ENCODE measurements at places on chromosomes 16 and 17.

DNA sequence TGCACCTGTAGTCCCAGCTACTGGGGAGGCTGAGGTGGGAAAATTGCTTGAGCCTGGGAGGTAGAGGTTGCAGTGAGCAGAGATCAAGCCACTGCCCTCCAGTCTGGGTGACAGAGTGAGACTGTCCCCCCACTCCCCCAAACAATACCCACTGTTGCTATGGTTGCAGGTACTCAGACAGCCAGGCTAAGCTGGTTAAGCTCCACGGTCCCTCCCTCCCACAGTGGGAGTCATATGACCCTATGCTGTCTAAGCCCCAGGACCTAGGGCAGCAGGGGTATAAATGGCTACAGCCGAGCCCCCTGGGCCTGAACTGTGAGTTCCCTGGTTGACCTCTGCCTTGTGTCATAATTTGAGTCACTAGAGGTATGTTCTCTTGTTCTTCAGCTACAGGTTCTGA, 15.9 kb upstream of the RPRML start:
- no peaks in the 10 kb centered on the region for H3K36me3 ChIP-seq
- no peak overlapping the region for H3K27ac ChIP-seq
- H3K4me3 ChIP-seq = no peak overlapping the region
- H3K4me1 ChIP-seq = no peaks in the 10 kb centered on the region
- H3K27me3 ChIP-seq = no peaks in the 10 kb centered on the region

- no peak for DNase-seq
- H3K36me3 ChIP-seq = peaks cover 6% of the 10 kb centered on the region
- no peak overlapping the region for H3K4me3 ChIP-seq
- H3K4me1 ChIP-seq = 0 out of 2 replicates have a peak, but pooled peaks cover 1% of the 10 kb centered on the region
- H3K27me3 ChIP-seq = no peaks in the 10 kb centered on the region
Measured at GRCh38 chr16:84048871-84049270, 6.3 kb upstream of the SLC38A8 start.

- H3K4me3 ChIP-seq = no peak overlapping the region
- H3K27ac ChIP-seq = no peak overlapping the region
- no peak for DNase-seq
Measured at GRCh38 chr17:76973040-76973439, 104.8 kb downstream of the MGAT5B start.

DNA sequence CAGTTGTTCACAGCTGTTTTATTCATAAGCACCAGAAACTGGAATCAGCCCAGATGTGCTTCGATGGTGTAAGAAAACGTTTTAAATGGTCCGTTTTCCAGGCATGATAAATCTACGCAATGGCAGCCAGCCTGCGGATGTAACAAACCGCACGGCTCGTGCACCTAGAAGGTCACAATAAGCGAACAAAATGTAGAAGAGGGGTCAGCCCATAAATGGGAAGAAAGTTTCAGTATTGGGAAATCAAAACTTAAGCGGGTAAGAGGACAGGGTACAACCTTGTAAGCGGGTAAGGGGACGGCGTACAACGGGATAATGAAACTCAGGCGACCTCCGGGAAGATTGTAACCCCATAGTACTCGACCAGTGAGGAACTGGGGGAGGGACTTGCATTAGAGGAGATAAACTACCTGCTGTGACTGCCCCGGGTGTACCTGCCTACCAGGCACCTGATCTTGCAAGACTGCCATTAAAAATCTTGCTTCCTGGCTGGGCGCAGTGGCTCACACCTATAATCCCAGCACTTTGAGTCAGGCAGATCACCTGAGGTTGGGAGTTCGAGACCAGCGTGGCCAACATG, 66.6 kb downstream of the ANKRD11 start:
- no peak overlapping the region for H3K27ac ChIP-seq
- H3K27me3 ChIP-seq = no peaks in the 10 kb centered on the region
- no peaks in the 10 kb centered on the region for H3K36me3 ChIP-seq
- H3K4me3 ChIP-seq = no peak overlapping the region

- no peaks in the 10 kb centered on the region for H3K4me1 ChIP-seq
- H3K36me3 ChIP-seq = no peaks in the 10 kb centered on the region
- no peak within 1 kb of the TSS for H3K4me3 ChIP-seq
- no peak within 1 kb of the TSS for H3K27ac ChIP-seq
- no peak for DNase-seq
- H3K27me3 ChIP-seq = peaks cover 3% of the 10 kb centered on the region
Measured at GRCh38 chr17:4786106-4786511, at the start of gene VMO1. Gene VMO1, minus strand, starts transcription at chr17:4786364. Its CDS starts 12 bp downstream, at chr17:4786352.

DNA sequence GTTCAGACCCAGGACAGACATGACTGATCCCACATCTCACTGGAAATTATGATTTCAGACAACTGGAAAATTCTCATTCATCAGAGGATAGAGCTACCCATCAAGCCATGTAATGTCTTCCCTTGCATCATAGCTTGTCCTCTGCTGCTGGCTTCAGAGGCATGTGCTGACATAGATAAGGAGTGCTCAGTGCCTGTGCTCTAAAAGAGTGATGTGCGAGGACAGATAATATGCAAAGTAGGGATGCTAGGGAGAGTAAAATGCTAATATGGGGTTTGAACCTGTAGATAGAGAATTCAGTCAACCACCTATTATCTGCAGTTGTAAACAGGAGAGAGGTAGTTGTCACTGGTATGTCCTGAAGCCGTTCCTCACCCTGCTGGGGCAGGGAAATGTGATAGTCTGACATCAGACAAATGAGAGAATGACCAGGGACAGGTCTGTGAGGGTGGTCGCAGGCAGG, 349.7 kb upstream of the CCL2 start:
- DNase-seq = no peak
- no peak overlapping the region for H3K27ac ChIP-seq
- H3K36me3 ChIP-seq = no peaks in the 10 kb centered on the region
- H3K27me3 ChIP-seq = no peaks in the 10 kb centered on the region
- no peaks in the 10 kb centered on the region for H3K4me1 ChIP-seq

DNA sequence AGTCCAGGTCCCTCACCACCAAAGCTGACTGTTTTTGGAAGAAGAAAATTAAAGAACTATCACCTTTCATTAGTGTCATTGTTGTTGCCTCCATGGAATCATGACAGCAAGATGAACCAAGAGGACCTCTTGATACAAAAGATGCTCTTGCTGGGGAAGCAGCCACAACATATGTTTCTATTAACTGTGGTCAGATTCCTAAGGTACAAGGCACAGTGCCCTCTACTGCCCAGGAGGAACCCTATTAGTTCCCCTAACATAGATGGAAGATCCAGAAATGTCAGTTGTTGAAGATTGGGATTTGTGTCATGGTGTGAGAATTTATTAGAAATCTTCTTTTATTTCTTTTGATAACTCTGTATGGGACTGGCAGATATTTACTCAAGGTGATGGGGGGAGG, 188.2 kb upstream of the ANKFN1 start:
- no peaks in the 10 kb centered on the region for H3K27me3 ChIP-seq
- no peak overlapping the region for H3K4me3 ChIP-seq
- H3K4me1 ChIP-seq = no peaks in the 10 kb centered on the region
- no peak overlapping the region for H3K27ac ChIP-seq

DNA sequence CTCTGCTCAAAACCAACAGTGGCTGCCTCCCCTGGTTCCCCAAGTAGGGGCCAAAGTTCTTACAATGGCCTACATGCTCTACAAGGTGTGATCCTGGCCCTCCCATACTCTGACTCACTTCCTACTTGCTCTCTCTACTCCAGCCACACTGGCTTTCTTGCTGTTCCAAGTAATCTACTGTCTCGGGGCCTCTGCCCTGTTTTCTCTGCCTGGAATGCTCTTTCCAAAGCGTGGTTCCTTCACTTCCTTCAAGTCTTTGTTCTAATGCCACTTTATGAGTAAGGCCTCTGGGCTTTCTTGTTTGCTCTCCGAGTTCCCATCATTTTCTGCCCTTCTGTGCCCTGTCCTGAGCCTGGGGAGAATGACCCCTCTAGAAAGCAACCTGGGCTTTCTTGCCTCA, 4.1 kb upstream of the CDH3 start:
- H3K27me3 ChIP-seq = no peaks in the 10 kb centered on the region
- no peak overlapping the region for H3K27ac ChIP-seq
- H3K4me1 ChIP-seq = peaks cover 10% of the 10 kb centered on the region
- no peak for DNase-seq

DNA sequence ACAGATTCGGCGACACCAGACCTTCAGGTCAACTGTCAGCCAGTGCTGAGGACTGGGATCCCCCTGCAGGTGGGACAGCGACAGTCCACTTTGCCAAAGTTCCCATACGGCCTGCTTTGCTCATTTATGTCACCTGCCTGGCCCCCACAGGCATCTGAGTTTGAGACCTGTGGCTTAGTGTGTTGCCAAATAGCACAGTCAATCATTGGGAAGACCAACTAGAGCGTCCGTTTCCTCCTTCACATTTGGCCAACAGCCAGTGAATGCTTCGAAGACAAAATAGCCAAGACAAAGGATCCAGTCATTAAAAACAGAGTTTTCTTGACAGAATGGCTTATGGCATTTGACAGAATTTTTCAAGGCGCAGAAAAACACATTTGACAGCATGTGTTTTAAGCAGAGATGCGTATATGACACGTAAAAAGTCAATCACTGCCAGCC, 113.8 kb downstream of the ABCC12 start:
- peaks cover 2% of the 10 kb centered on the region for H3K4me1 ChIP-seq
- no peak for DNase-seq
- no peaks in the 10 kb centered on the region for H3K36me3 ChIP-seq
- no peak overlapping the region for H3K4me3 ChIP-seq

DNA sequence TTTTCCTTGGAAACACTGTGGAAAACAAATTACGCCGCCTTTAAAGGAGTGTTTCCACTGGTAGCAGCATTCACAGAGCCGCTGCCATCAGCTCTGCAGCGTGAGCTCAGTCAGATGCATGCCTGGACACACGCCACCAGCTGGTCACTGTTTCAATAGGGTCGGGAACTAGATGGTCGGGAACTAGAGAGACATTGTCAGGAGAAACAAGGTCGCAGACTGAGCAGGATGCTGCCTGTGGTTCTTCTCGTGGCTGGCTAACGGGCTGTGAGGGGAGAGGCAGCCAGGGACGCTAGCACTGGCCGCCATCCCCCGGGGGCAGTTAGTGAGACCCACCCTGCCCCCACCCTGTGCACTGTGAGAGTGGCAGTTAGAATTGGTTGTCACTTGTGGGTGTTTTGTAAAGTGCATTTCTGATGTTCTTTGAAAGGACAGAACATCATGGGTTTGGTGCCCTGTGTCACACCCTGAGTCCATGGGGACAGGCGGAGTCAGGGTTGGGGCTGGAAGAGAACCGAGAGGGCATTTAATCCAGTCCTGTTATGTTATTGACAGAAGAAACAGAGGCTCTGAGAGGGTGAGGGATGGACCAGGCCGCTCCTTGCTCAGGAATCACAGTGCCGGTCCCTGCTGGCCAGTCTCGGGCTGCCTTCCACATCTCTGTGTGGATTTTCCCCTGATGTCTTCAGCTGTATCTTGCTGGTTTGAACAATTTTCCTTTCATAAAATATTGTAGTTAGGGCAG, 86.3 kb downstream of the SPECC1 start:
- H3K27me3 ChIP-seq = no peaks in the 10 kb centered on the region
- DNase-seq = no peak
- H3K27ac ChIP-seq = no peak overlapping the region
- H3K4me3 ChIP-seq = no peak overlapping the region
- peaks cover 5% of the 10 kb centered on the region for H3K4me1 ChIP-seq
- H3K36me3 ChIP-seq = no peaks in the 10 kb centered on the region

DNA sequence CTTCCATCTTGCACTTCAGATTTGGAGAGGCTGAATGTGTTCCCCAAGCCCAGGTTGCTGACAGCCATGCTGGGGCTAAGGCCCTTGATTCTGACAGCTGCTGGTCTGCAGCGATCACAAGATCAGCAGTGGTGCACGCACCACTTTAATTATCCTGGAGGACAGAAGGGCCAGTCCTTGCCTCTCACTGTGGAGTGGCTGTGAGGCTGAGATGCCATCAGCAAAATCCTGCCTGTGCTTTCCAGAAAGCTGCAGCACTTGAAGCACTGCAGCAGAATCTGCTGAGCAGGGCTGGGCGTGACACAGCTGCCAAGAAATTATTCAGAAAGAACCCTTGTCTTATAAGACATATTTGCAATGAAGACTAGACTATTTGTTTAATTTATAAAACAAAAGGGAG, 37.1 kb downstream of the NUP93 start:
- no peak for DNase-seq
- H3K27ac ChIP-seq = no peak overlapping the region
- H3K36me3 ChIP-seq = peaks cover 7% of the 10 kb centered on the region
- H3K4me1 ChIP-seq = no peaks in the 10 kb centered on the region
- no peaks in the 10 kb centered on the region for H3K27me3 ChIP-seq

- no peak overlapping the region for H3K4me3 ChIP-seq
- H3K36me3 ChIP-seq = no peaks in the 10 kb centered on the region
- H3K27me3 ChIP-seq = no peaks in the 10 kb centered on the region
- H3K27ac ChIP-seq = no peak overlapping the region
- no peak for DNase-seq
- H3K4me1 ChIP-seq = peaks cover 3% of the 10 kb centered on the region
Measured at GRCh38 chr17:2892305-2892971, 96.2 kb downstream of the RAP1GAP2 start.

DNA sequence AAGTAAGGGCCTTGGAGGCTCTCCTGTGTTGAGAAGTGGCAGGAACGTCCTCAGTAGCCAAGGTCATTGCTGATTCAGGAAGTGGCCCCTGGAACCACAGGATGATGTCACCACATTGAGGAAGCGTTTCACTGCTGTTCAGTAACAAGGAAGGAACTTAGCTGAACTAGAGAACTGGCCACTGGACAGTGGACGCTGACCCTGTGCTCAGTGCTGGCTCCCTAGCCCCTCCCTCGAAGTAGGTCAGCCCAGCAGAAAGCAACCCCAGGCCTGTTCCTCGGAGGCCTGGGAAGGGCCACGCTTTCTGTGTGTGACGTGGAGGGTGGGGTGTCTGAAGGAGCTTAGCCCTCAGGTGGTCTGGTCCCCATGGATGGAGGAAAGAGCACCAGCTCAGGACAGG, 58.3 kb downstream of the B9D1 start:
- H3K4me1 ChIP-seq = no peaks in the 10 kb centered on the region
- no peaks in the 10 kb centered on the region for H3K27me3 ChIP-seq
- H3K4me3 ChIP-seq = no peak overlapping the region
- no peaks in the 10 kb centered on the region for H3K36me3 ChIP-seq

Measured in H1 (cell line).